Stimulated activated CD8-positive, alpha-beta memory T cell treated with anti-CD3 and anti-CD28 coated beads, Interleukin-7, amount 100 ng/mL, for 1 hour (primary cell): ENCODE measurements at places on chromosomes 7 and 10.

DNA sequence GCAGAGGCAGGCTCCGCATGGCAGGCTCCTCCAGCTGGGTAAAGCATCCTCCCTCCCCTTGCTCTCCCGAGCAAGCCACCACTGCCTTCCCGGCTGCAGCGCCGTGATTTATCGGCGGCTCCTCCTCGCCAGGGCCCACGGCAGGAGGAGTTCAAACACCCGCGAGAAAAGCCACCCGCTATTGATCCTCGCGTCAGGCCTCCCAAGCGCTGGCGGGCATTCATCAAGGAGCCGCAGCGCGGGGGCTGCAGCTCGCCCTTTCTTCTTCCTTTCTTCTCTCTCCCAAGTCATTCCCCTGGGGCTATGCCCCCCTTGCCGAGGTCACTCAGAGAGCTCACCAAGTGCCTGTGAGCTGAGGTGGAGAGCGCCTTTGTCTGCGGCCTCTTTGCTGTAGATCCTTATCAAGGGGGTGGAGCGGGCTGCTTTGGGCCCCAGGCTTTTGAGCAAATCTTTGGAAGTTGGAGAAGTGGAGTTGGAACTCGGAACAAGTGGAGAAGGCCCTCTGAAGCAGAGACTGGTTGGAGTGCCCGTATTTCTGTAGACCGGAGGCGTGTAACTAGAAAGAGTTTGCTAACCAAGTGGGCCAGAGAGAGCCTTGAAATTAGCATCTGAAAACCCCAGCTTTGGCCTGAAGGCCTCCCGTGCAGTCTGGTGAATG lies 107.2 kb upstream of the PPIF start:
- no peak for DNase-seq

DNA sequence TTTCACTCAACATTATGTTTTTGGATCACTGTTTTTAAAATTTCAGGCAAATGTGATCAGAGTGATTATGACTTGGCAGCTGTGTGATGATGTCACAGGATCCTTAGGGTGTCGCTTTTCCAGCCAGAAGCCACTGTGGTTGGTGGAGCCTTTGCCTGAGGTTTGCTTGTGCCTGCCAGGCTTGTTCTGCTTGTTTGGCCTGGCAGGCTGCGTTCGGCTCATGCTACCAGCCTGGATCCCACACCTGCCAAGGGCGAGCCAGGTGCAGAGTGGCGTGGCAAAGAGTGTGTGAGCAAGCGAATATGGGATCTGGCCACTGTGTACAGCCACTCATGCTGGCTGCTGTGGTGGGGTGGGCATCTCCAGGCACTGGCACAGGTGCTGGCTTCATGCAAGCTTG lies 55.7 kb downstream of the ADK start:
- DNase-seq: no peak

DNA sequence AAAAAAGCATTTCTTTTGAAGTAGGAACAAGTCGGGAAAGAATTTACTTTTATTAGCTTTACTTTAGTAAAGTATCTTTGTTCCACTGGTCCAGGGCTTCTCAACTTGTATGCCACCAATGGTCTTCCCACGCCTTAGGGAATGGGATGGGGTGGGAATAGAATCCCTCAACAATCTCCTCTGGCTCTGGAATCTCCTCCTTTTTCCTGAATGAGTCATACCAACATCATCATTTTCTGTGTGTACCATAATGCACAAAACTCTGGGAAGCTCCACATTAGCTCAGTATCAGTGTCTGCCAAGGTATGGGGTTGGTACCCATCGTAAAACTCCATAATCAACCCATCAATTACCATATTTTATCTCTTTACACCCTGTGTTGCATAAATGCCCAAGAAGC lies 159.4 kb upstream of the BMPER start:
- DNase-seq: no peak

DNA sequence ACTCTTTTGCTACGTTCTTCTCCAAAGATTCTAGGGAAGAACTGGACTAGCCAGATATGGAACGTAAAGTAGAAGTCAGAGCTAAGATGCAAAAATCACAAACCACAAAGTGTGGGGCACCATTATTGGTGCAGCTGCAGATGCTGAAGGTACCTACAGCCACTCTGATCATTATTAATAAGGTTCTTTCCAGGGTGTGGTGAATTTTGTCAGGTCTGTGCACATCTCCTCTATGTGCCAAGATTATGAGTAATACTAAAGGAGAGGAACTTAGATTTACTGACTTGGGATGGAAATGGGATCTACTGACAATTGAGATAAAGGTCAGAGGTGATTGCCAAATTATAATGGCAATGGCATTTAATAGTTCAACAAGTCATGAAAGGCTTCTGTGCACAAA lies 148.2 kb downstream of the RAPGEF5 start:
- DNase-seq: no peak

DNA sequence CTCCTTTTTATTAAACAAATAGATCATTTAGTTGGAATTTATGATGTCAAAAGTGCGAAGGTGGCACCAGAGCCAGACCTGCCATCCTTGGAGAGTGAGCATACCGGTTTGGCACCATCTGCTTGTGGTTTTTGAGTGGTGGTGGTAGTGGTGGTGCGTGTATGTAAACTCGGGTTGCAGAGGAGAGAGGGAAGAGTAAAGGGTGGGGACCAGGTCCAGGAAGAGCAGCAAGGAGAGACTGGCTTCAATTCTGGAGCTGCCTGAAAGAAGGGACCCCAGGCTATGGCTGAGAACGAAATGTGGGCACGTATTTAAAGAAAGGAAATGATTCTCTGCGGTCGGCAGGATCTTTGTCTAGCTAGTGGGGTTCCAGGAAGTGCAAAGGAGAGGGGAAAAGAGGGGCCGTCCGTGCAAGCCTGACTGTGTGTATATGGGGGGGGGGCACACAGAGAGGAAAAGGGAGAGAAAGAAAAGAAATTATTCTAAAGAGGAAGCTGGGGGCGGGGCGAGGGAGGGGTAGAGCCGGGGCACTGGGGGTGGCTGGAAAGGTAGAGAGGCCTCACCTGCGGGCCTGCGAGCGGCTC lies 448 bp upstream of the GOLGA7B start:
- no peak for DNase-seq

GRCh38 chr10:88243836-88244730 lies 339.0 kb downstream of the RNLS start:
- DNase-seq: no peak

DNA sequence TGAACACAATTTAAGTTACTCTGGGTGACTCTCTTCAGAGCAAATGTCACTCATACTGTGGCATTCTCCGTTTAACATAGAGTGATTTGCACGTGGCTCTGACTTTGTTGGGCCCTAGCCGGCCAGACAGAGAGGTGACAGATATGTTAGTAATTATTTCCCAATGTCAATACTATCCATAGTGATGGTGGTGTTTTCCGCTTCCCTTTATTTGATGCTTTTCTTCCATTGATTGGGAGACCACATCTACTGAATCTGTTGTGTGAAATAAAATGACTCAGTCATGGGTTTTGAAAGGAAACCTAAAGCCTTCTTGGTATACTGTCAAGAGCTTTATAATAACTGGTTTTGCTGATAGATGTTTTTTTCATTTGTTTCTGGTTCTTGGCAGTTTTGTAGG lies 7.4 kb downstream of the AVL9 start:
- no peak for DNase-seq

- no peak for DNase-seq
These were observed 136.4 kb upstream of the ITGB1 start for GRCh38 chr10:33094263-33095051.

DNA sequence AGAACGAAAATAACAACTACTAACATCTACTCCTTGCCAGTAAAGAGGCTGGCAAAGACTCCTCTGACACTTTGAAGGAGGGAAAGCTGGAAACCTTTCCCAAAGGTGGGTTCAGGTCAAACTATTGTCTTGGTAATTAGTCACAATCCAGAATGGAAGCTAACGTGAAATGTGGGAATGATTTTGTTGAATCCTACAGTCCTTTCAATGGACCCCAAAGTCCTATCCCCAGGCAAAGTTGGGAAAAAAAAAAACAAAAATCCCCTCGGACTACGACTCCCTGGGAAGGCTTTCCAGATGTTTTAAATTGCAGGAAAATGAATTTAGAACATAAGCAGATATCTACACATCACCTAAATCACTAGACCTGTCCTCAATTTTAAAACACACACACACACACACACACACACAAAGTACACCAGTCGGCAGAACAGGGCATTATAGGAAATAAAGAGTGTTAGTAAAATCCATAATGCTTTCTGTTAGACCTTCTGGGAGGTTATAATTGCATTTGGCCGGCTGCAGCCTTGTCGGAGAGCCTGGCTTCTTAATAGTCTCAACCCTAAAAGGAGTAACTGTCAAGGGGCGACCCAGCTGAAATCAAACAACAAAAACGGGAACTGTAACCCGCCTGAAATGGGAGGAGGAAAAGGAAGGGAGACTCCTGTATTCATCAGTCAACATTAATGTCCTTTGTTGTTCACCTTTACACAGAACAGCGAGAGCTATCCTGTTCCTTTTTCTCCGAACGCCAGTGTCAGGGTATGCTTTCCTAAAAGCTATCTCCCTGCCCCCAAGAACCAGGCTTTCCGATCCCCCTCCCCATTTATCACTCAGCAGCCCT lies 1.5 kb downstream of the DOCK4 start:
- DNase-seq: no peak

GRCh38 chr10:91208642-91209041 lies 11.8 kb upstream of the PCGF5 start:
- no peak for DNase-seq

DNA sequence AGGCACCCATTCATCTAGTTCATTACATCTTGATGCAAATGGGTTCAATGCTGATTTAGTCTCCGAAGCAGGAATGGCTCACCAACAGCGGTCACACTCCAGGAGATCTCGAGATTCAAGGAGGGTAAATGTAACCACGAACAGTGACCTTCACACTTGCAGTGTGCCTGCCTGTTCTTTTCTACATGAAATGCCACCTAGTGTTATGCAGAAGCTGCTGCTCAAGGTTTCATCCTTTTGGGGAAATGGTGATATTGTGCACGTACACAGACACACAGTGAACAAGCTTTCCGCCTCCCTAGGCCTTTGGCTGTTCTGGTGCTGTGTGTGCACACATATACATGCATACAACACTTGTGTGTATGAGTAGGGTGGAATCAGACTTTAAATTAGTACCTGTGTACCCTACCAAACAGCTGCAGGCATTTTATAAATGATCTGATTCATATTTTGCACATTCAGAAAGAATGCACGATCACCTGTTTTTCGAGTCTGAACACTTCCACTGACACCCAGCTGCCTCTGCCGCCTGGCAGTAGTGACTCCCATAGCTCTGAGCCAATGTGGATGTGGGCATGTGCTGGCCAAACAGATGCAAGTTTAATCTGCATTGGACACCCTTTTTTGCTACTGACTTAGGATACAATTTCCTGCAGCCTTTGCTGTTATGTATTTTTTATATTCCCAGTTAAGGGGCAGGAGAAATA lies 100.5 kb downstream of the TACC2 start:
- DNase-seq: no peak

DNA sequence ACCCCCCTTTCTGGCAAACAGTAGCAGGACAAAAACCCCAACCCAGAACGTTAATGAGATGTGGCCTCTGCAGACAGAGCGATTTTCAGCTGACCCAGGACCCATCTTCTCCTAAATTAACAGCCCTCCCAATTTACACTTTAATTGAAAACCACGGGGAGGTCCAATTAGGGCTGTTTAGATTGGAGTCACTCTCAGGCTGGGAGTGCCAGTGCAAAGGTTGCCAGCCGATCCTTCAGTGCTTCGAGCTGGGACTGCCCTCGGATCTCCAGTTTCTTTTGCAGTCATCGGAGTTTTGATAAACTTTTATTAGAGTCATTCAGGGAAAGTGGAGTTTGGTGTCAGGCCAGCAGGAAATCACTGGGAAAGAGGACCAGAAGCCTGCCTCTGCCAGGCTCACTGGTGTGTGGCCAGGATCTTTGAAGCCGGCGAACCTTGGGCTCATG lies 108.0 kb downstream of the DOCK1 start:
- no peak for DNase-seq

DNA sequence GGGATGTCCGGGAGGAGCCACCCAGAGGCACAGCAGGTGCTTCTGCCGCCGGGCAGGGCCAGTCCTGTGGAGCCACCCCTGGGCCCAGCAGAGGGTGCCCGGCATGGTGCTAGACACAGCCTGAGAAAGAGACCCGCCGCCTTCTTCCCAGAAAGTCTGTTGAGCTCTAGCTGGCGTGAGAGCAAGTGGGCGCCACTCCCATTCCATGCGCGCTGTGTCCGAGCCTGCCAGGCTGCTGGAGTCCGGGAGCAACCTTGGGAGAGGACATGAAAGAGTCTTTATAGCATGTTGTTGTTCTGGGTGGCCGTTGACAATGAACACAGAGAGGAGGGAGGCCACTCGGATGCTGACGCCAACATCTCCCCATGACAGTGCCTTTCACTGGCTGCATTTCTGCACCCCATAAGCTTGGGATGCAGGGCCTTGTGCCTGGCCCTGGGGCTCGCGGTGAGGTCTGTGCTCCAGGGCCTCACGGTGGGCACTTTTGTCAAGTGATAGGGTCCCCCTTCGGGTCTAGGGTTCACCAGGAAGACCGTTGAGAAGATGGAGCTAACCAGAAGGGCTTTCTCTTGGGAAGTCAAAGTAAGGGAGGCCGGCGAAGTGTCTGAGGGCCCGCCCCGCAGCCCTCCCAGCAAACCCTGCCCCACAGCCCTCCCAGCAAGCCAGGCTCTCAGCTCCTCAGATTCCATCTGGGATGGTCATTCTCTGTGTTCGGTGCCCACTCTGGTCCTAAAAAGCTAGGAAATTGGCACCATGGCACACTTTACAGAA lies 47.3 kb downstream of the NKX6-2 start:
- no peak for DNase-seq

GRCh38 chr7:25549271-25549921 lies 321.1 kb upstream of the NPVF start:
- no peak for DNase-seq

- no peak for DNase-seq
These were observed 155.0 kb downstream of the PTPRN2 start for GRCh38 chr7:158432369-158433341.

GRCh38 chr10:97608991-97609561 lies 19.6 kb downstream of the C10orf62 start:
- no peak for DNase-seq

GRCh38 chr7:17362439-17363105 lies 64.1 kb downstream of the AHR start:
- DNase-seq: no peak

GRCh38 chr7:527723-528122 lies 8.1 kb upstream of the PDGFA start:
- no peak for DNase-seq

- no peak for DNase-seq
These were observed 19.7 kb downstream of the TRUB1 start for GRCh38 chr10:114957673-114958072.

- DNase-seq: no peak
These were observed 109.3 kb upstream of the KMT2C start for GRCh38 chr7:152544971-152545619.

DNA sequence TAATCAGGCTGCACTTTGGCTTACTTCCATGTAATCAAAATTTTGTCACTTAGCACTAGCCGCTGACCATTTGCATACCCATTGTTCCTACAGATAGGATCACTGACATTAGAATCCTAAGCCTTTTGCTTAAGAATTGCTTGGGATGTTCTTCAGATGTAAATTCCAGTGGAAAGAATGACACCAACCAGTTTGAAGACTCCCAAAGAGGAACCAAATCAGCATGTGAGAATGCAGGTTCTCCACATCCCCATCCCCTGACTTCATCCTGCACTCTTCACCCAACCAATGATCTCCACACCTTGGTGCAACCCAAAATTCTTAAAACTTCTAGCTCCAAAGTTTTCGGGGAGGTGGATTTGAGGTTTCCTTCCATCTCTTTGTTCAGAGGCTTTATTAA lies 345.6 kb downstream of the GPAM start:
- DNase-seq: no peak
